ENCODE measurements at places on chromosomes 1 and 21. TPM values are rescaled to one million over a fixed set of nuclear protein-coding genes. Genes with fewer than 3 reads are reported as not detected.
A peak's percentile ranks its signal among the peaks of the same experiment; 100 is the strongest.

The PCSK9 gene
- 1.8 TPM for polyA plus RNA-seq

The JAM2 gene
- polyA plus RNA-seq: 13.4 TPM

The ADAR gene
- 147 TPM for polyA plus RNA-seq

The RSPH1 gene
- 12.7 TPM for polyA plus RNA-seq

The GUCA2A gene
- not detected for polyA plus RNA-seq

The MASP2 gene
- polyA plus RNA-seq: 2.6 TPM

DNA sequence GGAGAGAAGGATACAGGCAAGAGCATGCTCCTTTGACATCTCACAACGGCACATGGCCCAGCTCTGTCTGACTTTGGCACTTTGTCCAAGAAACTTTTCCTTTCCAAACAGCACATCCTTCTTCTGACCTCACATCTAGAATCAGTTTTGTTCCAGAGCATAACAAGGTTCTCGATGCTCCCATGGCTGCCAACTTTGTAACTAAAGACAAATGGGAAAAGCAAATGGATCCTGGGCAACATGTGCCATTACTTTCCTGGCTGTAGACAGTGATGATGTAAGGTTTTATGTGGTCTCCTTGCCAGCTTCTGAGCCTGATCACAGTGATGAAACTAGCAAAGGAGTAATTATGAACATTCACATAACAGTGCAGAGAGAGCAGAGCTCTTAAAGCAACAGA is 171.8 kb upstream of the C1orf87 start:
- no peak for DNase-seq

- DNase-seq: no peak
Observed at GRCh38 chr1:58866578-58866977, 82.7 kb upstream of the JUN start.

DNA sequence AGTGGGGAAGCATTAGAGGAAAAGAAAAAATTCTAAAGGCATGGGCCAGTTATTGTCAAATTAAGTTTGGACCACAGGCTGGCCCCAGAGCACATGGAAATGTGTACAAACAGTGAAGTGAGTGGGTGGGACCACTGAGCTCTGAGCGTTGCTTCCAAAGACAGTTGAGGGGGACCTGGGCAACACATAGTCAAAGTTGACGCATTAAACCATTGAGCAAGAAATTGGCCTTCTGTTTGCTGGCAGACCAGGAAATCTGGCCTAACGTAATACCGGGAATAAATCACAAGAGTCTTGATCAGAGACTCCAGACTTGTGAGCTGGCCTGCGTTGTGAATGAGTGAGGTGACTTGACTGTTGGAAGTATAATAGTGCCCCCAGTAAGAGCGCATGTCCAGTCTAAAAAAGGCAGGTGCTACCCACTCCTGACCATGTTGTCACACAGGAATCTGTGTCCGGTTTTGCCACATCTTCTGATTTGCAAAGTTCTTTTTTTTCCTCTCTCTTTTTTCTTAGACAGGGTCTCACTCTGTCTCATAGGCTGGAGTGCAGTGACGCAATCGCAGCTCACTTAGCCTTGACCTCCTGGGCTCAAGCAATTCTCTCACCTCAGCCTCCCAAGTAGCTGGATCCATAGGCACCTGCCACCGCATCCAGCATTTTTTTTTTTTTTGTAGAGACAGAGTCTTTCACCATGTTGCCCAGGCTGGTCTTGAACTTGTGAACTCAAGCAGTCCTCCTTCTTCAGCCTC is 10.7 kb downstream of the EPHB2 start:
- no peak for DNase-seq

DNA sequence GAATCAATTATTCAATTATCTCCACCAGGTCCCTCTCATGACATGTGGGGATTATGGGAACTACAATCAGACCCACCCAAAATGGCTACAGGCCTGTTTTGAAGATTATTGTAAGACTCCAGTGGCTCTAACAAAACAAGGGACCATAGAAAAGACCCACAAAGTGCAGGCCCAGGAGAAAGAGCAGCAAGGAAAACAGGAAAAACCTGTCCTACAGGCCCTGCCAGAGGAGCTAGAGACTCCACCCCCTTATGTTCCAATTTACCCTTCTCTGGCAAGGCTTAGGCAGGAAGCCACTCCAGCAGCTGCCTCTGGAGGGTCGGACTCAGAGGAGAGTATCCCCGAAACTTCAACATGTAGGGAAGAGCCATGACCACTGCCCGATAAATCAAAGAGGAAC is 96.5 kb downstream of the LIPI start:
- DNase-seq: no peak

DNA sequence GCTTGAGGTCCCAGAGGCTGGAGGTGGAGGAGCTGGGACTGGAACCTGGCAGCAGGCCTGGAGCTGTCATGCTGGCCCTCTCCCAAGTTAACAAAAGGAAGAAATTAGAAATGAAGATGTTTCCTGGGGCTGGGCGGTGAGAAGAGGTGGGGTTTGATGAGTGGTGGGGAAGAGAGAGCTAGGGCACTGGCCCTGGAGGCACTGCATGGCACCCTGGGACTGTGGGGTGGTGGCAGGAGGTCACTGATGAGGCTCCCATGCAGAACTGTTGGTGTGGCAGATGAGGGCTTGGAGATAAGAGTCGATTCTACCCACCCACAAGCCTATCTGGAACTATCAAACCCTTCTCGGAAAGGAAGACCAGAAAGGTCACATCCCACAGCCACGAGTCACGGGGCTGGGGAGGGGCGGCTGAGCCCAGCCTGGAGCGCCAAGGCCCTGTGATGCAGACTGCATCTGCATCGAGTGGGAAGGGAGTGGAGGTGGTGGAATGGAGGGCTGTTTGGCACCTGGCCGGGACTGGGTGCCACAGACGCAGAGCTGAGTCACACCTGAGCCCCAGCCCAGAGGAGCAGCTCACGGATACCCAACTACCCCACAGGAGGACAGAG is 29.4 kb downstream of the MRPL37 start:
- DNase-seq: no peak

DNA sequence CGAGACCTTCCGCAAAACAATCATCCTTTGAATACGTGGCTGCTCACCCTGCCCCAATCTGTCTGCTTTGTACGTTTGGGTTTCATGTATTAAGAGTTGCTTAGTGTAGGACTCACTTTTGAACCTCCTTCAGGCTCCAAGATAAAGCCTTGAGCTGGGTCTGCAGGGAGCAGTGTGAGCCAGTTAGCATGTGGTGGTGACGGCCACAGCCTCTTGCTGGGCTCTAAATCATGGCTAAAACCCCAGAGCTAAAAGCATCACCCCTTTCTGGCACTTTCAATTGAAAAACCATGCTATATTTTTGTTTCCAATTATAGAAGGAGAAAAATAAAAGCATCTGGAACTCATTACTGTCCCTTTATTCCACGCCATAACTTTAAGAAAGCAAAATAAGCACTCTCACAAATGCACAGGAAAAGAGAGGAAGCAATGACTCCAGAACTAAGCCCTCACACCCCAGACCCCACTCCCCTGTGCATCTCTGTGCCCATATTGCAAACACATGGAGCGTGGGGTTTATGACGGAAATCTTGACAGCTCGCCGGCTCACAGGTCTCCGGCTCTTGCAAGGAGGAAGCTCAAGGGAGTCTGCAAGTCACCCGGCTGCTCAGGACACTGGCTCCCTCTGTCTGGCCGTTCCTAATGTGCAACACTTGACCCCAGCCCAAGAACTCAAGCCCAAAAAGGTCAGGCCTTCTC is 135.5 kb downstream of the MIS18A start:
- peak; percentile 38 for DNase-seq

DNA sequence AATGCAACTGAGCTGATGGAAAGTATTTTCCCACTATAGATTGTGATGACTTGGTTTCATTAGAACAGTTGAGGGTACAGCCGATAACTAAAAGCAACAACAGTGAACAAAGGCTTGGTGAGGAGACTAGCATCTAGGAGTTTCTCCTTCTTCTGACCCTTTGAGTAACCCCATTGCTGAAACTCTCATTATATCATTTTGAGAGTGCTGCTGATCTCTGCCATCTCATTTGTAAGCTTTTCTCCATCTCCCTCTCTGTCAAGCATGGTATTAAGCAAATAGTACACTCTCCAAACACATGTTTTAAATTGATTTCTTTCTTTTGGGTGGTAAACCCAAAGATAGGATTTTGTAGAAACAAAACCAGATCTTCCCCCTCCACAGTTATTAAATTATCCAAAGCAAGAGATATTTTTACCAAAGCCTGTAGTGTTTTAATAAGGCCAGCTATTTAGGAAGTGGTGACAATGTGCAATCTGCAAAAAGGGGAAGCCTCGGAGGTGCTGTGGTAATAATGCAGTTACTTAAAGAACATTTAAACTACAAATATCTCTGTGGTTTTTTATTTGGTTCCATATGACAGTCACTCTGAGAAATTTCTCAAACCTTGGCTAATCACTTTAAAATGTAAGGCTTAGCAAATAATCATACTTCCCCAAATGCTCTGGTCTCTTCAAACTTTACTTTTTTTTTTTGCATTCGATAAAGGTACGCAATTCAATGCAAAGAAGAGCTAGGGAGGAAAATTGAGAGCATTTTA is 287.5 kb downstream of the HLX start:
- no peak for DNase-seq

DNA sequence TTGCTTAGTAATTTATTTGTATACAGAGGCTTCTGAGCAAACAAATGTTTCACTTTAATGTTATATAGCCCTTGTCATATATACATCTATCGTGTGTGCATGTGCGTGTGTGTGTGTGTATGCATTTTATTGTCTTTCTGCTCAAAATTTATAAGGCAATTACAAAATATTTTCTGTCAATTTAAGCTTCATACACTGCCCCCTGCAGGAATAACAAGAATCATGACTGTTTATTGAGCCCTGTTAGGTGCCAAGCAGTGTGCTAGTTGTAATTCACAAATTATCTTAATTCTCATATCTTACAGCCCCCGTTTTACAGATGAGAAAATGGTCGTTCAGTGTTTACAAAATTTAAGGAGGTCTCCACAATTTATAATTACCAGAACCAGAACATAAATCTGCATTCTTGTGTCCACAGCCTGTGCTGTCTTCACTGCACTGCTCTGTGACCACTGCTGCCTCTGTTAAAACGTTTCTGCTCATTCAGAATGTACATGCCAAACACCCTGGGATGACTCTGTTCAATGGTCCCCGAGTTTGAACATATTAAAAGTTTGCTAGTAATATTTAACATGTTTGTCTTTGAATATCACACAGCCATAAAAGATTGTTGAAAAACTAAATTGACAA is 181.3 kb downstream of the ATP6V1G3 start:
- no peak for DNase-seq

- DNase-seq: no peak
Observed at GRCh38 chr1:223802602-223803001, 43.1 kb downstream of the TP53BP2 start.

GRCh38 chr1:198400063-198400462 is 140.4 kb downstream of the ATP6V1G3 start:
- DNase-seq: no peak

GRCh38 chr1:17204546-17205440 is at the start of gene PADI1:
TSS of gene PADI1 (plus strand) at chr1:17205128. CDS start at chr1:17205218, 90 bp downstream.
- DNase-seq: no peak

- no peak for DNase-seq
Observed at GRCh38 chr1:3161176-3161840, 92.3 kb downstream of the PRDM16 start.
